ENCODE measurements at places on chromosomes 2 and 18.

GRCh38 chr2:171858397-171858958 lies 35.6 kb downstream of the SLC25A12 start:
- no peak for DNase-seq

DNA sequence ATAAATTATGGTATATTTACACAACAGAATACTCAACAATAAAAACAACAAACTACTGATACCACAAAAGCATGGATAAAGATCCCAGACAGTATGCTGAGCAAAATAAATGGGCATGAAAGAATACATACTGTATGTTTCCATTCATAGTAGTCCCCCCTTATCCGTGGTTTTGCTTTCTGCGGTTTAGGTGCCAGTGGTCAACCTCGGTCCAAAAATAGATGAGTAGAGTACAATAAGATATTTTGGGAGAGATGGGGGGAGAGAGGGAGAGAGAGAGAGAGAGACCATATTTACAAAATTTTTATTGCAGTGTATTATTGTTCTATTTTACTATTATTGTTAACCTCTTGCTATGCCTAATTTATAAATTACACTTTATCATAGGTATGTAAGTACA lies 21.0 kb upstream of the TGFA start:
- DNase-seq: no peak

GRCh38 chr2:20403774-20404312 lies 43.0 kb upstream of the RHOB start:
- no peak for DNase-seq

GRCh38 chr2:68000170-68000825 lies 62.5 kb downstream of the C1D start:
- DNase-seq: no peak

DNA sequence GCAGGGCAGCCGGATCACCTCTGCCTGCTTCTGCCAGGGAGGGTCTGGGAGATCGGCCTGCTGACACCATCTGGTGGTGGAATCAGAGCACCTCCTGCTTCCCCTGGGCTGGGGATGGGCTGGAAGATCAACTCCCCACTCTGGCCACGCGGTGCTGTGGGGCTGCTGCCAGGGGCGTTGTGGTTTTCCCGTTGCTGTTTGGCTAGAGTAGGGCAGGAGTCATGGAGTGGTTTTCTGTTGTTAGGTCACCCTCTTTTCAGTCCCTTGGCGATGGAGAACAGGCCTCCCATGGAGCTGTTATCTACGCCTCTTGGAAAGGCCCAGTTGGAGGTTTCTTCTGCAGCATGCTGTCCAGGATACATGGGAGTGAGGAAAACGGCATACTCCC lies 15.2 kb downstream of the BCL2L11 start:
- DNase-seq: no peak

GRCh38 chr2:72673279-72673678 lies 152.6 kb downstream of the EXOC6B start:
- no peak for DNase-seq

DNA sequence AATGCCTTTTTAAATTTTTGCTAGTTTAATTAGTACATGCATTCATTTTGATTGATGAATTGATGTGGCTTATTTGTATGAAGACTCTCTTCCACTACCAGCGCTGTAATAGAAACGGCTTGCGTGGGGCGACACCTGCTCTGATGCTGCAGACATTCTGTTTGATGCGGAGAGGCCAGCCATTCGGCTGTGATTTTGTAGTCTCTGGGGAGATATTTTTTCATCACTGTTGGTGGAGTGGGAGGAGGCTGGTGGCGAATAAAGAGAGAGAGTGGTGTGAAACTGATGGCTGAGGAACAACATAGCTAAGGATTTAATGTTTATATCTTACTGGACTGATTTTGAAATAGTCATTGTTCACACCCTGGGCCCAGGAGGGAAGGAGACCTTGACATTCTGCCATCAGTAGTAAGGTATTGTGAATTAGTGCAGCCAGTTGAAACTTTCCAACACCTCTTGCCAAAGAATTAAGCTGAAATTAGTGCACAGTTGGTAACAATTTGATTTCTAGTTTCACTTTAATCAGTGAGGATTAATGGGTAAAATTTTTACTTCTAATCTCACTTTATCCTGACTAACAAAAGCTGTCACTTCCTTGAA lies 224.1 kb downstream of the MTX2 start:
- DNase-seq: no peak

DNA sequence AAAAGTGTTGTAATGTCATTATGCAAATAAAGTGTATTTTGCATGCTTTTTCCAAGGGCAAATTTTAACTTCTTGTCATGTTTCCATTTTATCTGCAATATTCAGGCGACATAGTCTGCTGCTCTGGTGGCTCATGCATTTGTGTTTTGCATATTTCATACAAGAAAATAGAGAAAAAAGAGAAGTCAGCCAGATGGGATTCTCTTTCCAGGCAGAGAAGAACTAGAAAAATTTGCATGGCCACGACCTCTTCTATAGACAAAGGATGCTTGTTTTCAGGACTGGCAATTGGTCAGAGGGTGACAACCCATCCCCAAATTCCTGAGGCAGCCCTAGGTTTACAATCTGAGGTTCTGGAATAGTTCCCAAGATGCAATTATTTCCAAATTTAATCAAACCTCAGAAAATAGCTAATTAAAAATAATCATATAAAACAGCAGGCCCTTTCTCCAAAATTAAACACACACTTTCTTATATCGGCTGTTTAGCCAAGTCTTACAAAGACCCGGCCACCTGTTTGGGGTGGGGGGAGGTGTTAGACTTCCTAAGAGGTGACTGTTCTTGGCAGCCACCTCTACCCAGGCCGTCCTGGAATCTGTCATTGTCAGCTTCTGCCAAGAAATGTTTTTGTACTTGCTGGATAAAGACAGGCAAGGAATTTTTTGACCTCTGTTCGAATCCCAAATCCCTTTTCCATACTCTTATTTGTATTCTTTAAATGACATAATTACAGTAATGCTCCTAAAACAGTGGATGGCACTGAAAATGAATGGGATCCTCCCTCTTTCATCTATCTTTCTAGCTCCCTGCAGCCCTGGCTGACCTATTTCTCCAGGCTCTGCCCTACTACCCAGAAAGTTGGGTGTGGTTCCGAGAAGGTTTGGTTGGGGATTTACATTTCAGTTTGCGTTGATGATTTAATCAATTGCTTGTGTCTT lies 20.8 kb upstream of the SOS1 start:
- no peak for DNase-seq

GRCh38 chr2:24658531-24659202 lies 134.5 kb downstream of the PTRHD1 start:
- DNase-seq: no peak

DNA sequence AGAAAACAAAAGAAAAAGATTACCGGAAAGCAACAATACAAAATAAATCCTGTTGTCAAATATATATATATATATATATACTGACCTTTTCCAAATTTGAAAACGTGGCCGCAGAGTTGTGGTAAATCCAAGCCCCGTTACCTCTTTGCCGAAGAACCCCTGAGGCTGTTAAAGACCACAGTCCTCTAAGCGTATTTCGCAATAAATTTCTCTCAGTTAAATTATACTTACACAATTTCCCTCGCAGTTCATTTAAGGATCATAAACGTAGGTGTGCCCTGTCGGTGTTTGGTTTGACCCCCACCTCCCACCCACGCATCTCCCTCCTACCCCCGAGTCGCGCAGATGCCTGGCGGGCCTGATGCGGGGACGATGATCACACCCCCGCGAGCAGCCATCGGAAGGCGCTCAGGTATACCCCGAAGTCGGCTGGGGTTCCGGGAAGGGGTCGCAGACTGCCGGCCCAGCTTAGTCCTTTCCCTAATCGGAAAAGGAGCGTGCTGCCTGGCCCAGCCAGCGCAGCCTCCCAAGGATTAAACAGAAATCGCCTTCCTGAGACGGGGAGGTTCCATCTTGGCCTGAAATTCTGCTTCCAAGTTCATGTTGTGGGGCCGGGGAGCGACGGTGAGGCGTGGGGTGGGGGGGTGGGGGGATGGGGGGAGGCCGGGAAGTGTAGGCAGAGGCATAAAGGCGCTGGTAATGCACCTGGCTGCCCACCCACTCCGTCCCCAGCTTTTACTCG lies 2.9 kb upstream of the MEIS1 start:
- DNase-seq: no peak

GRCh38 chr2:177422271-177422670 lies 29.7 kb downstream of the AGPS start:
- no peak for DNase-seq

DNA sequence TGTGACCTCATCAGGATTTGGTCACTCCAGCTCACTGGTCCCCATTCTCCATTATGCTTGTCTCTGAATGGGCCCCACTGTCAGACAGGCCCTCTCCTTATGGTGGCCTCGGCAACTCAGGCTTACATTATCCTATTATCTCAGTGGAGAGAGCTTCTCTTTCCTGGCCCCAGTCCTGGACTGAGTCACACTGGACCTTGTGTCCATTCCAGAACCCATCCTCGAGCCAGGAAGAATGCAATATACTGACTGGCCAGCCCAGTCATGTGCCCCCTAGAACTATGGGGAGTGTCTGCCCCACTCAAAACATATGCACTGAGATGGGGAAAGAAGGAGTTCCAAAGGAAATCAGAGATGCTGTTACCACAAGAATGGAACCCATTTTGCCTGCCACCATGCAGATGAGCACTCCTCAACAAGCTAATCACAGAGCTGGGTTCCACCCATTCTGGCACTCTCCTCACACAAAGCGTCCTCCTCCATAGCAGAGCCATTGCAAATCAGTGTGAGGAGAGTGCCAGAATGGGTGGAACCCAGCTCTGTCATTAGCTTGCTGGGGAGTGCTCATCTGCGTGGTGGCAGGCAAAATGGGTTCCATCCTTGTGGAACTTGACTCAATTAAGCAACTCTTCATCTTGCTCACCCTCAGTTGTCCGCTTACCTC lies 71.9 kb downstream of the CHRNA1 start:
- no peak for DNase-seq

GRCh38 chr2:106034325-106034724 lies 159.8 kb downstream of the UXS1 start:
- DNase-seq: no peak

DNA sequence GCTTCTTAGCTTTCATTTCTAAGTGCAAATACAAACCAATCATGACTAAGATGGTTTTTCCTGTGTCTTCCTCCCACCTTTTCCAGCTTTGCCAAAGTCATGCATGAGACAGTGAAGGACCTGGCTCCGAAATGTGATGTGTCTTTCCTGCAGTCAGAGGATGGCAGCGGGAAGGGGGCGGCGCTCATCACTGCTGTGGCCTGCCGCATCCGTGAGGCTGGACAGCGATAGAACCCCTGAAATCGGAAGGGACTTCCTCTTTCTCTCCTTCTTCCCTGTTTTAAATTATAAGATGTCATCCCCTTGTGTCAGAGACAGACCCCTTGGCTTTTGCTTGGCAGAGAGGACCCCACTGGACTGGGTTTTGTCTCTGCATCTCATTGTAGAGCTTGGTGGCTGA lies 56.8 kb downstream of the HK2 start:
- DNase-seq: no peak

GRCh38 chr2:110180036-110180435 lies 24.8 kb downstream of the NPHP1 start:
- no peak for DNase-seq

DNA sequence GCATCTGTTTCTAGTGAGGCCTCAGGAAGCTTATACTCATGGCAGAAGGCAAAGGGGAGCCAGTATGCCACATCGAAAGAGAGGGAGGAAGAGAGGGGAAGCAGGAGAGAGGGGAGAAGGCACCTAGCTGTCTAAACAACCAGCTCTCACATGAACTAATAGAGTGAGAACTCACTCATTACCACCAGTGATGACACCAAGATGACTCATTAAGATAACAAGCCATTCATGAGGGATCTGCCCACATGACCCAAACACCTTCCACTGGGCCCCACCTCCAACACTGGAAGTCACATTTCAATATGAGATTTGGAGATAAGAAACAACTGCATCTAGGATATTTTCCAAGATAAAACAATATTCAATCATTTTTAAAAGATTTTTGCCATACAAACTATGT lies 753.9 kb upstream of the ZEB2 start:
- no peak for DNase-seq

DNA sequence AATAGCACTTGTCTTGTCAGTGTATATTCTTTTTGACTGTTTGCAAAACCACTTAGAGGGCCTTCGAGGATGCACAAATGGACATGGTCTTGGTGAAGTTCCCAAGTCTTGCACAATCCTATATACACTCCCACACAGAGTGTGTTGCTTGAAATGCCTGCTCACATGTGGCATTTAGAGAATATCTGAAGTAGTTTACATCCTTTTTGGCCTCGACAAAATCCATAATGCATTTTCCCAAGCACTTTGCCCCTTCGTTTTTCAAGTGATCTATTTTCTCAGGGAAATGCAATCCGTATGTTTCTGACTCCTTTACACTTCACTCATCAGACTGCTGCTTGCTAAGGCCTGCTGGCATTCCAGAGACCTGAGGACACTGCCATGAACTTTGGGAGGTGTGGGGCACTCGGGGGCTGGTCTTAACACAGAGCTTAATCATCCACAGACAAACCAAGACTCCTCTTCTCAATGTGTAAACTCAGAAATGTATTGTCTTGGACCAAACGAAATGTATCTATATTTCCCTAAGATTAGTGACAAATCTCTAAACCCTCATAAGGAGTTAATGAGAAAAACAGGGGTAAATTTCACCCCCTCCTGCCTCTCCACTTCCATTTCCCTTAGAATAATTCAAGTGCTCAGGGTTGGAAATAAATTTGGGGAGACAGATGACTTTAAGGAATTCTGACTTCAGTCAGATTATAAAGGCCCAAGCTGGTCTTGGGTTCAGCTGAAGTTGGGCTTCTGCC lies 219.3 kb upstream of the APCDD1 start:
- DNase-seq: no peak

- no peak for DNase-seq
Observed at GRCh38 chr2:122636097-122636496, 880.6 kb downstream of the TSN start.

DNA sequence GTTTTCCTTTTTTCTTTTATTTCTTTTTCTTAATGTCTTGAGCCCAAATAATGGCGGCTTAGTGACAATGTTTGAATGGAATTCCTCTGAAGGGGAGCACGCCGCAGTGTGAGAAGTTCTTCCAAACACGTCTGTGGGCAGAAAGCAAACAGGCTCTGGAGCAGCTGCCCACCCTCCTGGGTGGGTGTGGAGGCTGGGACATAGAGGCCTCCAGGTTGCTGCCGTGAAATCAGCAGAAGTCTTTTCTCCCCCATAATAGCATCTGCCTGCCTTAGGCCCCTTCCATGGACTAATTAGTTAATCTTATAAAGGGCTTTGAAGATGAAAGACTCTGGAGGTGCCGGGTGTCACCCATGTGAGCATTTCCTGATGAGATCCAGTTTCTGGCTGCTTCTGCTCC lies 213.9 kb downstream of the SH3RF3 start:
- DNase-seq: no peak

All from activated CD4-positive, alpha-beta T cell treated with anti-CD3 and anti-CD28 coated beads for 1 hour (primary cell).